Mesothelial cell of epicardium (in vitro differentiated cells): ENCODE measurements at places on chromosomes 3 and 15. TPM values are rescaled to one million over a fixed set of nuclear protein-coding genes. Genes with fewer than 3 reads are reported as not detected.

- DNase-seq: peak; percentile 55
Measured at GRCh38 chr15:69161079-69161877, 843 bp downstream of the GLCE start.

DNA sequence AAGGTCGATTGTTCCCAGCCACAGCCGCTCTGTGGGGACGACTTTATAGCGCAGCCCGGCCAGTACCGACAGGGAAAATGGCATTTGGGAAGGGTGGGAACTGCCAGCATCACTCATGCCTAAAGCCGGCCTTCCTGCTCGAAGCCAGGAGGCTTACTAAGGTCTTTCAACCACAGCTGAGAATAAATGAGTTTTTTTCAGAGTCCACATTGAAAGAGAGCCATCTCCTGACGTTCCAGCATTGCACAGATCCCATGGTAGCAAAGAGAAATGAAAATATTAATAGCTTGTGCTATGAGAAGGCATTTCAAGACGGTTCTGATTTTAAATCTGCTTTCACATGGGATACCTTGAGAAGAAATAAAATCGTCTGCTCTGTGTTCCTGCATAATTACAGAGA, 230.2 kb upstream of the IGF1R start:
- no peak for DNase-seq

The CPLX3 gene
- total RNA-seq: 0.14 TPM in 1 of 3 replicates, not detected in the others

GRCh38 chr3:30622790-30623189, 16.4 kb downstream of the TGFBR2 start:
- no peak for DNase-seq

The ALDH1A3 gene
- total RNA-seq: not detected in 3 replicates

DNA sequence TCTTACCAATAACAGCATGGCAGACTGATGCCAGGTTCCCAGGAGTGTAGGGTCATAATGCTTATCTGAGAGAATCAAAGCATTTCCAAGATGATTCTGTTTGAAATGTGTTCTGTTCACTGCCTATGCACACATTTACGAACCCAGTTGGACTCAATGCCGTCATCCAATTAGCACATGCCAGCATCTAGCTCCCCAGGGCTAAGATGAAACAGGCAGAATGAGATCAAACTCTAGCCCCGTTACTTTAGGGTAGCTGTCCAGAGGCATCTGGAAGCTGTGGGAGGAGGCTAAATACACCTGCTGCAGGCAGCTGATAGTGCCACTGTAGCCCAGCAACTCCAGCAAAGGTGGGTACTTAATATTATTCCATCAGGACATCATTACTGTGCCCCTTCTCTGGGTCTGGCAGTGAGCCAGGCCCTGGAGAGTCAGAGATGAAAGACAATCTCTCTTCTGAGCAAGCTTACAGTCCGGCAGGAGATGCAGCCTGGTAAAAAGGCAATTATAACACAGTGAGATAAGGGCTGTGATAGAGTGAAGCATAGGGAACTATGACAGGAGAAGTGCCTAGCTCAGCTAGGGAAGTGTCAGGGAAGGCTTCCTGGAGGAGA, 156.4 kb upstream of the PPP2R3A start:
- no peak for DNase-seq

DNA sequence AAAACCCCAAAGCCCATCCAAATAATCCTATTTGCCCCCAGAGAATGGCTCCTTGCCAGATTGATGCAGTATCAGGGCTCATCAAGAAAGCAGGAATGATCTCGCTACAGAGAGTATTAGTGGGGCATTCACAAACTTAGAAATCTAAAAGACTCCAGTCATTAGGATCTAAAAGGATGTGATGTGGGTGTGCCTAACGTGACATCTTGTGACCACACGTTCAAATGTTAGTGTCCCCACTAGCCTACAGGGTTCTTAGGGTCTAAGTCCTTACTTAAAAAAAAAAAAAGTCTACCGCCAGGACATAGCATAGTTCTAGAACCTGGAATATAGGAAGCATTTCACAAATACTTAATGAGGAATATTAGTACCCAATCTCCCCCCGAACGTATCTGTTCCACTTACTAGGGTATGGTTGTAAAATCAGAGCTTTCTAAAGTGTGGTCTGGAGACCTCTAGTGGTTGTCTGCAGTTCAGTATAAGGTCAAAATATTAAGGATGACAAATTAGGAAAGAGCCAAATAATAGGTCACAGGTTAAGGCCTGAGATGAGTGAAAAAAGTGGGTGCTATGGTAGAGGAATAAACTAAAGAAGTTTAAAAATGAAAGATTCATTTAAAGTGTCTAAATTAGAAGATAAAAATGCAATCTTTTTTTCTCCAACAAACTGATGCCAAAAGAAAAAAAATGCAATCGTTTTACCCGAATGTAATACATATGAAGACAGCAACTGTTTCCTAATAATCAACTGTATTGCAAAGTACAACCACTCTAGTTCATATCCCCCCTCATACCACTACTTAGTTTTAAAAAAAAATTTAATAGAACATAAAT, 4.2 kb upstream of the CHRM5 start:
- DNase-seq: no peak

GRCh38 chr3:48688032-48688736, 2.5 kb upstream of the NCKIPSD start:
- no peak for DNase-seq

DNA sequence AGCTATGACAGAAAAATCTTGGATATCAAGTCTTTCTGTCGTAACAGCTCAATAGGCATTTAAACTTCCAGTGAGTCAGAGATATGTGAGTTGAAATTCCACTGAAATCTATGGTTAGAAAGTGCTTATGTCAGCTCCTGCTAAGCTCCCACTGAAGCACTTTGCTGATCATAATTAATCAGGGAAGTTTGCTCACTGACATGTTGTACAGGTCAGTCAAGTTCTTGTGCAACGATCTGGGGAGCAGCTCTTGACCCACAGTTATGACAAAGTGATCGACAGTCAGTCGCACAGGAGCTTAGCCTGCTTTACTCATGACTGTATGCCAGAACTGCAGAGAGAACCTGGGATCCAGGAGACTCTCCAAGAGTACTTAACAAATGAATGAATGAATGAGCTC, 453.5 kb downstream of the SOX2 start:
- DNase-seq: no peak

DNA sequence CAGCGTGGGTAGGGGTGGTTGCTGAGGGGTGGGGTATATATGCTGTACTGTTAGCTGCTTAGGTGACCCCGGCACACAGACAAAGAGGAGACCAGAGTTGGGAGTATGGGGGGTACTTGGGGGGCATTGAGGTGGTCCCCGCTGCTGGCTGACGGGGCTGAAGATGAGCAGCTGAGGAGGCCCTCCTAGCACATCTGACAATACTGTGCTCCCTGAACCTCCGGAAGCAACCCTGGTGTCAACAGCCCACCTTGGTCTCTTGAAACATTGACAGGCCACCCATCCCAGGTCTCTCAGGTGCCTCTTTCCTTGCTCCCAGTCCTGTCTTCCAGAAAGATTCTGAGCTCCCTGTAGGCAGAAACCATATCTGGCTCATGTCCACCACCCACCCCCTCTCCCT, 19.2 kb upstream of the SEMA3F start:
- DNase-seq: no peak

The DZIP1L gene
- 24.9 to 26.5 TPM (median 25.1 TPM) in 3 replicates for total RNA-seq

DNA sequence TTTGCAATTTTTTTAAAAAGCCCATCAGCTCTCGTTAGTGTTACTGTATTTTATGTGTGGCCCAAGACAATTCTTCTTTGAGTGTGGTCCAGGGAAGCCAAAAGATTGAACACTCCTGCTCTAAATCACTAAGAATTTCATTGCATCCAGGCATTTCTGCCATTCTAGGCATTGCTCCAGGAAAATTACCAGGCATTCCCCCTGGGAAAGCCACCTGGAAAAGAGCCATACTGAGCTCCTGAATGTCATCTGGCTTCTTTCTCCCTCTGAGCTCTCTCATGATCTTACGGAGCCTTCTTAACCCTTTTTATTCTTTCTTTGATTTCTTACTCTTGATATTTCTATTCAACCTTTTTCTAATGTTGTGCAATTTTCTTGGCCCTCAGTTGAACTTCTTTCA, 202.2 kb downstream of the DOCK3 start:
- DNase-seq: no peak

GRCh38 chr3:186754006-186754405, 29.4 kb upstream of the EIF4A2 start:
- DNase-seq: no peak

GRCh38 chr3:8713901-8714759, 19.5 kb upstream of the CAV3 start:
- DNase-seq: no peak

DNA sequence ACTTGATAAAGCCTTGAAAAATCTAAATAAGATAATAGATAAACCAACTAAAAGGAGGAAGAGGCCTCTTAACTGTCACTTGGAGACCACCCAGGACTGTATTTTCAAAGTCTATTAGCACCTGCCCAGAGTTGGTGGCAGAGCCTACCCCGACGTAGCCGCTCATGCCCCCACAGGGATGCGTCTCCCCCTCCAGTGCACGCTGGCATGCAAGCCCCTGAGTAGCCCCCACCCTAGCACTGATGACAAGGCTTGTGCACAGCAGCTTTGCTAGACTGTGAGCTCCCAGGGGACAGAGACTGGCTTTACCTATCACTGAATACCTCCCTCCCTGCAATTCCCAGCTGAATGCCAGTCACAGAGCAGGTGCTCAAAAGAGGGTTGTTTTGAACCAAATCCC, 54.1 kb upstream of the HES1 start:
- DNase-seq: no peak

The DLG1 gene
- 106 to 114 TPM (median 107 TPM) in 3 replicates for total RNA-seq

The ANP32A gene
- total RNA-seq: 179 to 188 TPM (median 183 TPM) in 3 replicates

- DNase-seq: no peak
Measured at GRCh38 chr3:56664823-56665222, 18.2 kb downstream of the TASOR start.

DNA sequence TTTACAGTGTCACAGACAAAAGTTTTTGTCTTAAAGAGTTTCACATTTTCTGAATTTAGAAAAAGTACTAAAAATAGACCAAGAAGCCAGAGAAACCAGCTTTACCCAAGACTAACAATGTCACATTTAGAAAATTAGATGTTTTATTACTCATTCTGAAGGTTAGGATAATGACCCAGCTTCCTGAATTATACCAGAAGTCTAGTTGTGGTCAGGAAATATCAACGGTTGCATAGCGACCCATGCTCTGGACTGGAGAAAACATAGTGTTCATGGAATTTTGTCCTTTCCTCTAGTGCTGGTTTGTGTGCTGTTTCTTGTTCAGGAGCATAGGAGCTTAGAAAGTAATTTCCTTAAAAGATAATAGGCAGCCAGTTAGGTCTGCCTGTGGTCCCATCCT, 59.0 kb downstream of the DPPA2 start:
- DNase-seq: no peak

- DNase-seq: no peak
Measured at GRCh38 chr15:85704066-85704465, 90.7 kb downstream of the KLHL25 start.

The CCRL2 gene
- not detected in 3 replicates for total RNA-seq

DNA sequence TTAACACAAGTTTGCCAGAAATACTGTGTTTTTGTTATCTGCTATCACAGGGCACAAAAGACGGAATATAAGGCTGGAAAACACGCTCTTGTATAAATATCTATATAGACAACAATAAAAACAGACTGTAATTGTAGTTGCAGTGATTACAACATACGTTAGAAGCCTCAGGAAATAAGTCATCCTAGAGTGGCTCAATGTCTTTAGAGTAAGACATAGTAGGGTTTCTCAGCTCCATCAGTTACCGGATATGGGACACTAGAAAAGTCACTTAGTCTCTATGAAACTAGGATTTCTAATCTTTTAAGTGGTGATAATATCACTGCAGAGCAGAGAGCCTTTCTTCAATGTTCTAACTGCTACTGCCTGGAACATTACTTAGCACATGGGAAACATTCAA, 208.8 kb downstream of the STAG1 start:
- no peak for DNase-seq

- DNase-seq: no peak
Measured at GRCh38 chr3:45959201-45959600, 15.9 kb downstream of the CXCR6 start.

- no peak for DNase-seq
Measured at GRCh38 chr3:186361246-186361761, 730 bp downstream of the DGKG start.

The MEF2A gene
- 35.4 to 39.1 TPM (median 36.0 TPM) in 3 replicates for total RNA-seq

DNA sequence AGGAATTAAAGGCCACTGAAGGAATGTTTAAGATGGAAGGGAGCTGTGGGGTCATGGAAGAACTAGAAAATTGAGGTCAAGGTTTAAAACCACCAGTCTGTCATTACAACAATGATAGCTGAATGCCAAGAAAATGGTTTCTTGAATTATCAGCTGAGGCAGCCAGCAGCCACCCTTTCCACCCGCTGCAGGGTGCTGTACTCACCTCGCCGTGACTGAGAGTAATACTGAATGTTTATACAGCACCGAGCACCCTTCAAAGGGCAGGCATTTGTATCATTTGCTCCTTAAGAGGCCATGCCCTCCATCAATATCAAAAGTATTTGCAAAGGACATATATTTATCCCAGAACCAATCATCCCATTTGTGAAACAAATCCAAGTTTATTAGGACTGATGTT, 402.8 kb downstream of the VPS13C start:
- DNase-seq: no peak

DNA sequence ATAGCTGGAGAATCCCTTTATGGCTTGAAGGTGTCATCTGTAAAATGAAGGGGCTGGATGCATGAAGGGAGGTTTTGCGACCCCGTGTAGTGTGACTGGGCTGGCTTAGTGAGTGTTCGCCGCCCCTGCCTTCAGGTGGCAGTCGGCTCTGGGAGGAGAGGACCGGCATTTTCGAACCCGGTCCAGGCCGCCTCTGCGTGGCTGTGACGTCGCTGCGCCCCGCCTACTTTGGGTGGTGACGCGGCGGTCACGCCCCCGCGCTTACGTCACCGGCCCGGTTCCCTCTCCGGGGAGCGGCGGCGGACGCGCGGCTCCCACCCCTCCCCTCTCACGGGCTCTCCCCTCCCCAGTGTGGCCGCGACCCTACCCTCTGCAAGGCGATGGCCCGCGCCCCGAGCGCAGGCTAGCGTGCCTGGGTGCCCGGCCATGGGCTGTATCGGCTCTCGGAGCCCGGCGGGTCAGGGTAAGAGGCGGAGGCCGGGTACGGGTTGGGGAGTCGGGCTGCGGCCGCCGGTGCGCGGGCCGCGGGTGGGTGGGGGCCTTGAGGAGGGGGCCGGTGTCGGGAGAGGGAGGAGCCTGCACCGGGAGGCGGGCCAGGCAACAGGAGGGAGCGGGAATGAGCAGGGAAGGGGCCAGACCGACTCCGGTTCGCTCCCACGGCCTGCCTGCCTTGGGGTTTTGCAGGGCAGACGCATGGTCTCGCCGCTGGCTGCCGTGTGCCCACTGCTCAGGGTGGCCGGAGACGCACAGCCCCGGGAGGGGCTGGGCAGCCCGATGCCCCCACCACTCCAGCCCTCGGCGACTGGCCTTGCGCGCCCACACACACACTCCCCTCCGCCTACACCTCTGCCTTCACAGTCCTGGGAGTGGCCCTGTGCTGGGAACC, 1.5 kb upstream of the FAM131A start:
- peak; percentile 95 for DNase-seq

DNA sequence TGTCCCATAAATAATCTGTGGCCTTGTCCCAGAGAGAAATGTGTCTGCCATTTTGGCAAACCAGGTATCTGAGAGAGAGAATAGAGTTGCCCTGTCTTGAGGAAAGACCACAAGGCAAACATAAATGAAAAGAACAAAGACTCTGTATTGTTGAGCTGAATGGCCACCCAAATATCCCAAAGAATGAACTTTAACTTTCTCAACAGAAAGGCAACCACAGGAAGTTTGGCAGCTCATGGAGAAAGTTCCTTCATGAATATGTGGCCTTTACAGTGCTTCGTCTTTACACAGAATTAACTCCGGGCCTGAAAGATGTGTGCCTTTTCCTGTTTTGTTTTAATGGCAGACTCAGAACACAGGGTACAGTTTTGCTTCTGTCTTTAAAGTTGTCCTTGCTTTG, 41.4 kb upstream of the THBS1 start:
- DNase-seq: no peak

GRCh38 chr15:58249646-58250312, 111.6 kb downstream of the AQP9 start:
- no peak for DNase-seq
